ENCODE measurements at places on chromosomes 7 and 10.

GRCh38 chr7:139941421-139941820 is 112.4 kb downstream of the TBXAS1 start:
- no peak for DNase-seq

DNA sequence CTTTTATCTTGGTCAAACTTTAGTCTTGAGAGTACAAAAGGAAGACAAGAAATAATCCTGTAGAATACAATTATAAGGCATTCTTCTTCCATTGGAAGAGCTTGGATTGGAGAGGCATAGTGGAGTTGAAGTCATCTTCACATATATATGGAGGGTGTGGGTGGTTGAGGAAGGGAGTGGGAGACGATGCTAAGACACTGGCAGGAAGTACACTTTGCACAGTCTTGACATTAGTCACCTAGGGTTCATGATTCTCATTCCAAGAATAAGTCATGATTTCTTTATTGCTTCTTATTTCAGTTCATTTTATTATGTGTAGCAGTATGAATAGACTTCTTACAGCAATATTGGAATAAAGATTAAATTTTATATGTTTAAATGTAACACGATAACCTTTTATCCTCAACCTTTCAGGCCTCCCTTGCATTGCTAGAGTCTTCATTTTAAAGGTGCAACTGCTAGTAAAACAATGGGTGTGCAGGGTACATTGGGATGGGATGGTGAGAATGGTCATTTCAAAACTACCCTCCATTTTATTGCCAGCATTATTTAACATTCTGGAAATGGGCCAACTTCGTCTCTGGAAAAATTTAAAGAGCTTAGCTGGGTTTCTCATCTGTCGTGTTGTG is 12.3 kb upstream of the SLC26A3 start:
- DNase-seq = no peak

DNA sequence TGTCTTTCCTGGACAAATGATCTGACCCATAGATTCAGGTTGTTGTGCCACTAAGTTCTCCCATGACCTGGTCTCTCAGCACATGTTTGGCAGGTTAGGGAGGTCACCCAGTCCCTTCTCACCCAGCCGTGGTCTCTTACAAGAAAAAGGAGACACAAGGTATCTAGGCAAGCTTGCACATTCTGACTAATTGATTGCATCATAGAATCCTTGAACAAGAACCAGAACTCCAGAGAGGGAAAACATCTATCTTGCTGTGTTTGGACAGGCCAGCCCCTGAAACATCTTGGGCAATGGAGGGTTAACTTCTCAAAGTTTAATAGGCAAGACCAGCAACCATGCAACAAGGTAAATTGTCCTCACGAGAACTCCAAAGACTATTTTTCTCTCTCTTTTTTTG is 8.5 kb upstream of the HK1 start:
- DNase-seq = no peak

GRCh38 chr10:33719005-33719703 is 384.7 kb upstream of the NRP1 start:
- DNase-seq = no peak

GRCh38 chr7:155681663-155682062 is 37.2 kb downstream of the RBM33 start:
- no peak for DNase-seq

- DNase-seq = no peak
Observed at GRCh38 chr10:92081641-92082040, 158.1 kb downstream of the BTAF1 start.

- no peak for DNase-seq
Observed at GRCh38 chr7:116150588-116150987, 59.8 kb upstream of the TES start.

DNA sequence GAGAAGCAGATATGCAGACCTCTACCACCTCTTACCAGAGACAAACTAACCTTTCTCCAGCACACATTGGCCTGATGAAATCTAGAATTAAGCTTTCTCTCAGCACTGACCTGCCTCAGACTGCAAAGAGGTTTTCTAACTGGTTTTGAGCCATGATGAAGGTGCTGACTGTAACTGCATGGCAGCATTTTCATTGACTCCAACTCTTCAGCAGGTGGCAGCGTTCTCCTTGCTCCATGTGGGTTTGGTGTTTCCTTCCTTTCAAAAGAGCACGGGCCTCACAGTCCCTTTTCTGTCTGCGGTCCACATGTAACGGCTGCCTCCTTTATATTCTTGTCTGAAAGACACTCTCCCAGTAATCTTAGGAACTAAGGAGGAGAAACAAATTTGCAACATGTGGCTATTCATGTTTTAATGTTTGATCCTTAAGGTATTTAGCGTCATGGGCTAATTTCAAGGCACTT is 12.6 kb downstream of the KLLN start:
- no peak for DNase-seq

DNA sequence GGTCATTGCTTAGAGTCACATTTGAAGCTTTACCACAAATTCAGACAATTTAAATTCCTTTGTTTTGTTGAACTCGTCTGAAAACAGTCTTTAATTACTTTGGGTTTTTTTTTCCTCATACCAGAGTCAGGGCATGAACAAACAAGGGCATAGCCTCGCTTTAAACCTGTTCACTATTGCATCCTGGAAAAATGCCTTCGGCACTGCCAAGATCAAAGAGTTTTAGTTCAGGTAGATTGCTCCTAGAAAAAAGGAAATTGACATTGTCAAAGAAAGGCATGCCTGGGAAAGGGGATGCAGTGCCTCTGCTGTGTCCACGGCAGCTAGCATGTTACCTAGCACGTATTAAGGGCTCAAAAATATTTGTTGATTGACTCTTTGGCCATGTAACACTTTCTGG is 235.1 kb downstream of the ARHGAP21 start:
- no peak for DNase-seq

DNA sequence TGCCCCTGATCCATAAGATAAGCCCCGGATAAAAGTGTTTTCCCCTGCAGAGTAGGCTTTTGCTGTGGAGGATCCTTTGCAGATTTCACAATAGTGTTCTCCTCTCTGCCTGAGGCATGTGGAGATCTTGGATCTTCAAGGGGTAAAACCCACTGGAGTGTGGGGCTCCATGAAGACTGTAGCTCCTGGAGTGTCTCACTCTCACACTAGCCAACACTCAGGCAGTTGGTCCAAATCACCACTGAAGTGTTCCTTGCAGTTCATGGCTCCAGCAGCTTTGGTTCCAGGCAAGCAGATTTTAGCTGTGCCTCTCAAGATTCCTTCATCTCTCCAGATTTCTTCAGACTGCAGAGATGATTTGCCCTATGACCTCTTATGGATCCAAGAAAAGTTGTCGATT is 665.3 kb downstream of the TNS3 start:
- DNase-seq = no peak

- no peak for DNase-seq
Observed at GRCh38 chr7:44216521-44217222, 15.9 kb downstream of the YKT6 start.

DNA sequence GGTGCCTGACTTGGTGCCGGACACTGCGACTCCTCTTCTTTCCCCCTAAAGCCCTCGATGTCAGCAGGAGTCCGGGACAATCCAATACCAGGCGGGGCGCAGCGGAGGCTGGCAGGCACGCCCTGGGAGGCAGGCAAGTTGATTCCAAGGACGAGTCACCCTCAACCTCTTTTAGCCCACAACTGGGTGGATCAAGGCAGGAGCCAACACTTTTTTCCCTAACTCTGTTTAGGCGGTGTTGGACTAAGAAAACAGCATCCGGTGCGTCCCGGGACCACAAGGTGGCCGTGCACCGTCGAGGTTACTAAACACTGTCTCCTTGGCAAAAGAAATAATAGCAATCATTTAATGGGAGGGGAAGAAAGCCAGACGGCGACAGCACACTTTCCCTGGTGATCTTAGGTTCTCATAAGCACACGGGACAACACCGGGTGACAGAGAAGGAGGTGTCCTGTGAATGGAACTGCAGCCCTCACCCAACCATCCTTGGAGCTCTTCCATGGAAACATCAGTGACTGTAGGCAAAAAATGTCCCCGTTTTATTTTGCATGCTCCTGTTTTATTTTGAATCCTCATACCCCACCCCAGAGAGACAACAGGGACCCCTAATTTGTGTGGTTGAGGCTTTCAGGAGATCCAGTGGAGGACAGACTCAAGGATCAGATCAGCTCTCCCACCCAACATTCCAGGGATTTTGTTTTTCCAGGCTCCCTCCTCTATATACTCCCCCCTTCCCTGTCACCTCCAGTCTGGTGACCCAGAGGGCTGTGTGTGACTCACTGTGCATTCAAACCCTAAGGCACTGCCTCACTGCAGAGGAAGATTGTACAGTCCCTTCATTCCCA is 1.3 kb upstream of the CALCR start:
- no peak for DNase-seq

- no peak for DNase-seq
Observed at GRCh38 chr7:34208878-34209621, 303.7 kb downstream of the BMPER start.

DNA sequence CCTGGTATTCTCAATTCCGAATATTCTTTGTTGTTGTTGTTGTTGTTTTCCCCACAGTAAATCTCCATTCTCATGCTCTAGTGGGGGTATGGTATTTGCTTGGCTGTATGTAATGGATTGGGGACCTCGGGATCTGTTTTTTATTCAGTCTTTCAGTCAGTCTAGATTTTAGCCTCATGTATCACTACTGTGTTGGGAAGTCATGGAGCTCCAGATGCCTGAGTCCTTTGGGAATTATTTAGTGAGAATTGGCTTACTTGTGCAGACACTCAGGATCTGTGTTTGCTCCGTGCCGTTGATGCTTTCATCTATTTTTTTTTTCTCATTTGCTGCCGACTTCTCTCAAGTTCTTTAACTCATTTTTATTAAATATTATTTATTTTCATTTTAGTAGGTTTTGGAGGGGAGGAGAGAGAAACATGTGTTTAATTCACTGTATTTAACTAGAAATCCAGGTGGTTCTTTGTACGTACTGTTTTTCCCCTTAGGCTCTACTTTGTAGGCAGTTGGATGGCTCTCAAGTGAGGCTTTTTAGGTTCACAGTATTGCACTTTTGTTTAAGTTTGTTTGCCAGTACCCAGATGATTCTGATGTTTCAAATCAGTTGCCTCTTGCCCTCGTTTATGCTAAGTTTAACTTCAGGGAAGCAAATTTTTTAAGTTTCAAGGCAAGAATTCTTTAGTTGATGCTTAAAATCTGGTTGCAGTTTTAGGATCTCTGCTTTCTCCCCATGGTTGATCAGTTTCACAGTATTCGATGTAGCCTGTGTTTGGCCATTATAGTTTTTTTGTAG is 36.9 kb downstream of the ZNRF2 start:
- DNase-seq = no peak

DNA sequence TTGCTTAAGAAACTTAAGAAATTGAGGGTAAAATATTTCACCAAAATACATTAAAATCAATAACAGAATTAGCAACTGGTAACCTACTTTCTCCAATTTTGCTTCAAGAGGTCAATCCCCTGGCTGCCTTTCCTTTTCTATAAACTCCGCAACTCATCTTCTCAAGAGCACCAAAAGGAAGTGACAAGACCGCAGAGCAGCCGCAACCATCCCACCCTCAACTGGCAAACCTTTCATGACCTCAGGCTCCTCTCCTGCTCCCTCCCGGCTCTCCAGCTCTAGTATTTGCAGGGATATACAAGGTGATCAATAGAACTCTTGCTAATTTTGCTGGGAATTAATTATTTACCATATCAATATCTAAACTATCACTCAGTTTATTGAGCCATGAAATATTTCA is 88.9 kb downstream of the ATE1 start:
- no peak for DNase-seq

DNA sequence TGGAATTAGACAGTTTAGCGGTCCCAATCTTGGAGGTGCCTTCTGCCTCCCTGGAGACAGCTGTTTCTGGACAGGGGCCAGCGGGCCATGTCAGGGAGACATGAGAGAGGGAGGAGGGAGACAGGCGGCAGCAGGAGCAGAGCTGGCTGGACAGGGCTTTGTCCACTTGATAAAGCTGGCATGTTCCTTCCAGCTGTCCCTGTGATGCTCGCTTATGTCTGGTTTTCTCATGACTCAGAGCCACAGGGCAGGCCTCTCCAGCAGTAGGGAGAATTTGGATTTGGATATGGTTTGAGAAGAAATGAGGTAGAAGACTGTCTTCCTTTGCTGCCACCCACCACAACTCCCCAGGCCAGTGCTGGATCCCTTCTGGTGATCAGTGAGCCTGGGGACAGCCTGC is 51.7 kb upstream of the SORCS3 start:
- no peak for DNase-seq

- DNase-seq = no peak
Observed at GRCh38 chr10:128643658-128644057, 517.4 kb upstream of the MKI67 start.

DNA sequence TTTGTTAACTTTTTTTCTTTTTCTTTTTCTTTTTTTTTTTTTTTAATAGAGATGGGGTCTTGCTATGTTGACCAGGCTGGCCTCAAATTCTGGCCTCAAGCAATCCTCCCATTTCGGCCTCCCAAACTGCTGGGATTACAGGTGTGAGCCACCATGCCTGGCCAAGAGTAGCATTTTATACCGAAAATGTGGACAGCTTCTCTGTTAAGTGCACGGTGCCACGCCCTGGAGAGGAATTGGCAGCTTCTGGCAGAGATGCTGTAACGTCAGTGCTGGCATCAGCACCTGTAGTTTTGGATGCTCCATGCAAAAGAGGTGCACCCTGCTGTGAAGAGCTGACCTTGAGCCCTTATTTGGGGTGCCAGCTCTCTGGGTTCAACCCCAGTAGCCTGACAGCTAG is 18.2 kb downstream of the IL15RA start:
- DNase-seq = no peak

GRCh38 chr10:10915215-10915614 is 102.5 kb upstream of the CELF2 start:
- DNase-seq = no peak

Data from T-helper 2 cell (primary cell).